ENCODE measurements at places on chromosomes 3 and 15.

DNA sequence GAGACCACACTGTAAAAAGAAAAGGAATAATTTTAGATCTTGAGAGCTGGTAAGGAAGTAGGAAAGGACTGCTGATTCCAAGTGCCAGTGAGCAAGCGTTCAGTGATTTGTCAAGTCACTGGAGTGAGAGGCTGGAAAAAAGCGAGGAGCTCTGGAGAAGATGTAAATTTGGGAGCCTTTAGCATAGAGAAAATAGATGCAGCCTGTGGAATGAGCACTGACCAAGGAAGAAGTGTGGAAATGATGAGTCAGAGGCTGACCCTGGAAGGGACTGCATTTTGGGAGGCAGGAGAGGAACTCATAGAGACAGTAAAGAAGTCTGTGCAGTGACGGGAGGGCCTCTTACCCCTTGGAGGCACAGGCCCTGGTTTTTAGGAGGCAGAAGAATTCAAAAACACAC is 17.1 kb upstream of the ABTB1 start:
- no peak for DNase-seq

DNA sequence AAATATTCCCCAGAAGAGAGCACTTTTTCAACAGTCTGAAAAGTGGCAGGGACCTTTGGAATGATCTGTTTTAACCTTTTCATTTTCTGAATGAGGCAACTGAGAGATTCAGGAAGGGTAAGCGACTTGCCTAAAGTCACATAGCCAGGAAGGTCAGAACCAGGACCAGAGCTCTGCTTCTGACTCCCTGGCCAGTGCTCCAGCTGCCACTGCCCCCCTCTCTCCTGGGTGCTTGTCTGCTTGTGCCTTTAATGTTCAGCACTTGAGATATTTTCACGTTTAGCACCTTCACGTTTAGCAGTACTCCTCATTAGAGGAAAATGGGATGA is 68.3 kb downstream of the SMAD3 start:
- DNase-seq = no peak

DNA sequence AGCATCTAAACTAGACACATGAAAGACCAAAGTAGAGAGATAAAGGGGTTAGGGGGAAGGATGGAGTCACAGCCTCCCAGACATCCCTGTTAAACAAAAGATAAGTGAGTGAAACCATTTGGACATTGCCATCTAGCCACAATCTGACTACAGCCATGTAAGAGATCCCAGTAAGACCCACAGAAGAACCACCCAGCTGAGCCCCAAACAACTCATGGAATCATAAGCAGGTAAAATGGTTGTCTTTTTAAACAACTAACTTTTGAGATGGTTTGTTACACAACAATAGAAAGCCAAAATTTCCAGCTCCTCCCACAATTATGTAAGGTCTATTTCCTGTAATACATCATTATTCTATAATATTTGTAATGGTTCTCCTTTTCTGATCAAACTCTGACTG is 437.5 kb downstream of the IGSF11 start:
- DNase-seq = no peak

DNA sequence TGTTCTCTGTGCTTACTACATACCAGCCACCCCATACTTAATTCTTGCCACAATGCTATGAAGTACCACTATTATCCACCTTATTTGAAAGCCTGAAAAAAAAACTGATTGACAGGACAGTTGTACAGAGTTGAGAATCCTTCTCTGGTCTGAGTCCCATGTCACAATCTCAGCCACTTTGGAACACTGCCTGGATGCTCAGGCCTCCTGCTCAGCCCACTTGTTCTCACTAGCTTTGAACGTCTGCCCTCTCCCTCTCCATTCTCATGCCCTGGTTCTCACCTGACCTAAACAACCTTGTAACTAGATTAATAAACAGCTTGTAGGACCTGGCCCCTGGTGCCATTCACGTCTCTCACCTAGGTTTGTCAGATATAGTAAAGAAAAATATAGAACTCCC is 53.9 kb downstream of the TRIM69 start:
- no peak for DNase-seq

DNA sequence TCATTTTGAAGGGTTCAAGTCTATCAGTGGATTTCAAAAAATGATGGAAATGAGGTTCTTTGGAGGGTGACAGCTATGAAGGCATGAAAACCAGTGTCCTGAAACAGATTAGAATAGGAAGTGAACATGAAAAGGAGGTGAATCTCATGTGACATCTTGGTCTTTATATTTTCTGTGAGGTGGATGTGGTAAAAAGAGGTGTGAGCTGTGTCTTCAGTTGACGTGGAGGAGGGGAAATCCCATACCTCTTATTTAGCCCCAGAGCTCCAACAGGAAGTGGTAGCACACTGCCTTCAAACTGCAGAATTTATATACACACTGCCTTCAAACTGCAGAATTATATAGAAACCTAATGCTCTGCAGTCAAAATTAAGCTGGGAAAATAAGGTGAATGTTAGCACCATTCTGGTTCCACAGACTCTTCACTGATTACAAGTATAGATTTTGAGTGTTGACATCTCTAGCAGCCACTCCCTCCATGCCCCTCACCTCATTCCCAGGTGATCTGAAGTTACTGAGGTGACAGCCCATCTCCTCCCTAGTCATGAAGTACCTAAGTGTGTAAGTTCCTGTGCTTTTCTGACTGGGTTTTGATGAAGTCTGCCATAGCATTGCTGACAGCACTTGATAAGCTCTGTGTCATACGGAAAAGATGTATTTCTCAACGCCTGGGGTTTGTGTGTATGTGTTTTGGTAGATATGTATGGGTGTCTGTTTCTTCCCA is 2.7 kb downstream of the RAB8B start:
- no peak for DNase-seq

GRCh38 chr15:31293655-31294054 is 33.0 kb upstream of the KLF13 start:
- no peak for DNase-seq

DNA sequence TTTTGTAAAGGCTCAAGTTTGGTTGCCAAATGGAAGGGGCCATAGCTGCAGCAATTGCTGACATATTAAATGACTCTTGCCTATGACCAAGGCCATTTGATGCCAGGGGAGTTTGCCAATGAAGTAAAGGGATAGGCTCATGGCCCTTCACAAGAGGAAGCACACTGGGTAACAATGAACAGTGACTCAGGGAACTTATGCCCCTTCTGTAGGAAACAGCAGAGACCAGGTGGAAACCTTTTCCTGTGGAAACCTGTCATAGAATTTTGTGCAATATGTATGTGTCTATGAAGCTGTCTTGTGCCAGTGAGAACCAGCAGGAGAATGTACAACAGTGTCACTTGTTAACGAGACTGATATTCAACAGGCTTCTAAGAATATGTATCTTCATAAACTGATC is 25.4 kb upstream of the AVEN start:
- DNase-seq = no peak

GRCh38 chr3:60094392-60094947 is 1044.6 kb upstream of the CFAP20DC start:
- DNase-seq = no peak

DNA sequence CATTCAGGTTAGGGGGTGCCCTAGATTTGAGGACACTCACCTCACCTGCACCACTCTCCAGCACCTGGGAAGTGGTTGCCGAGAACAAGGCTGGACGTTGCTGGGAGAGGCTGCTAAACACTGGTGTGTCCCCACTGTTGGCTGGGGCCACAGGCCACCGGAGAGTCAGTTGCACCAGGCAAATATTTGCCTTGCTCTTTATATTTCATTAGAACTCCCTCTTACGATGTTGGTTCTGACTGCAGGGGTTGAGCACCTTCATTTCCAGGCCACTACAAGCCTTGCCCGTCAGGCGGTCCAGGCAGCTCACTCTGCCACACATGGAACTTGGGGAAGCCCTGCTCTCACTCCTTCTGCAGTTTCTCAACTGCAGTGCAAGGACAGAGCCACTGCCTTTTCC is 30.7 kb downstream of the HCN4 start:
- DNase-seq = no peak

GRCh38 chr3:11603628-11604027 is 40.1 kb downstream of the VGLL4 start:
- no peak for DNase-seq

- no peak for DNase-seq
Measured at GRCh38 chr15:98422130-98422478, 226.2 kb upstream of the IGF1R start.

- no peak for DNase-seq
Measured at GRCh38 chr15:52801748-52802085, 11.6 kb upstream of the ONECUT1 start.

DNA sequence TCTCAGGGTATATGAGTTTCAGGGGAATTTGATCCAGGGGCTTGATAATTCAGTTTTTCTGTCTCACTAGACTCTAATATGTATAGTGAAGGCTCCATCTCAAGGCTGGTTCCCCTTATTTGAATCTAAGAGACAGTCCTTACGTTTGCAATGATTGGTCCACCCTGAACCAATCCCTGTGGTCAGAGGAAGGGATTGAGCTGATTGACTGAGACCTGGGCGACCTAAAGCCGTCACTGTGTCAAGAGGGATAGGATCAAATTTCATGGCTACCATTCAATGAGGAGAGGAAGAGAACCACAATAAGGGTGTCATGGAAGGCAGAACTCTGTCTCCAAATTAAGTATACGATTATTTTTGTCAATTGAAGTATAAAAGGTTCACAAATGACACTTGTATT is 16.3 kb downstream of the NUDT16 start:
- DNase-seq = no peak
